ENCODE measurements at places on chromosomes 7 and 10.

- DNase-seq: no peak
Observed at GRCh38 chr7:86913709-86914108, 145.7 kb downstream of the ELAPOR2 start.

GRCh38 chr10:51708609-51709008 lies 9.2 kb upstream of the CSTF2T start:
- DNase-seq: no peak

DNA sequence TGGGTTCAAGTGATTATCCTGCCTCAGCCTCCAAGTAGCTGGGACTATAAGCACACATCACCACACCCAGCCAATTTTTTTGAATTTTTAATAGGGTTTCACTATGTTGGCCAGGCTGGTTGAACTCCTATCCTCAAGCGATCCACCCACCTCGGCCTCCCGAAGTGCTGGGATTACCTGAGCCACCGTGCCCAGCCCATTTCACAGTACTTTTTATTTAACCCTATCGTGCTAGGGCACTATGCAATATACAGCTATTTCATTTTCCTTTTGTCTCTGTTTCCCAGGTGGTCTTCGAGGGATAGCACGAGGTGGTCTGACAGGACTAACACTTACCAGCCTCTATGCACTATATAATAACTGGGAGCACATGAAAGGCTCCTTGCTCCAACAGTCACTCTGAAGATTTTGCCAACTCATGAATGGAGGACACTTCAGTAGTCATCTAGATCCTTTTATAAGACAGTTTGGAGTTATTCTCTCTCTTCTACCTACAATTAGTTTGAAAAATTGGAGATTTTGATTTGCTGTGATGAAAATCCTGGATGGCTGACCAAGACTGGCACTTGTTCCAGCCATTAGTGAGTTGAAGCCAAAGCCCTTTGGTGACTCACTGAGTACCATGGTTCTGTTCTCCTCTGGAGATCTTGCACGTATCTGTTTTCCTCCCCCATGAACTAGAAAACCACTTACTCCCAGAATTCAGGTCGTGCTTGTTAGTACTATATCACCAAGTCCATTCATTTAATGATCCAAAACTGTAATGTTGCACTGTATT lies 27.3 kb downstream of the NCOA4 start:
- no peak for DNase-seq

DNA sequence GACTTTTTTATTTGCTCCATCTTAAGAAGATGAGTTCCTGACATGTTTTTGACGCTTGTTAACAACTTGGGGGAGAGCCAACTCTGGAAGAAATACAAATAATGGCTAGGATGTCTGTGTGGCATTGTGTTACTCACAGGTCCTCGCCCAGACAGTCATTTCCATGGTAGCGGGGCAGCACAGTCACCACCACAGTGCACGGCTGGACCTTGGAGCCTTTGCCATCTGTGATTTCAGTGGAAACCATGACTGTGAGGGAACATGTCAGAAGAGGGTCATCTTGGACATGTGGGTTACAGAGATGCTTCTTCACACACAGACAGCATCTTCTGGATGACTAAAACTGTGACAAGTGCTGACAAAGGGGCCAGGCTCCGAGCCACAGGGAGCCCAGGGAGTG lies 74.5 kb downstream of the PKD1L1 start:
- DNase-seq: no peak

DNA sequence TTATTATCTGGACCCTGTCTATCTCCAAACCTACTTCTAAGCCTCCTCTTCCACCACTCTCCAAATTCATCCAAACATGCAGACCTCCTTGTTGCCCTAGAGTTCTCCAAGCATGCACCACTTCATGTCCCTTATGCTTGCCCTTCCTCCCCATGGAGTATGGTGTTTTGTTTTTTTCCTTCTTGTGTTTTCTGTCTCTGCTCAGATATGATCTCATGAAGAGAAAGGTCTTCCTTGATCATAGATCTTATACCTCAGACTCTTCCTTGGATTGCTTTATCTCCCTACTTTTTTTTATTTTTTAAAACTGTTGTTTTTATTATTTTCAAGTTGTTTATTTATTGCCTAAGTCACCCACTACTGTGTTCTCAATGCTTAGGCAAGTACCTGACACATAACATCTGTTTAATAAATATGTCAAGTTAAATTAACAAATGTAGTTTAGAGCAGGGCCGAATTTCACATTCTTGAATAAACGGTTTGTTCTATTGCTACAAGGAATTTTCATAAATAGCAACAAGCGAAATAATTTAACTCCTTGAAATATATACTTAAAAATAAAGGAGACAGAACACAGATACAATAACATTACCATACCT lies 84.5 kb downstream of the HGF start:
- no peak for DNase-seq

- no peak for DNase-seq
Observed at GRCh38 chr7:7504910-7505704, 30.6 kb downstream of the COL28A1 start.

DNA sequence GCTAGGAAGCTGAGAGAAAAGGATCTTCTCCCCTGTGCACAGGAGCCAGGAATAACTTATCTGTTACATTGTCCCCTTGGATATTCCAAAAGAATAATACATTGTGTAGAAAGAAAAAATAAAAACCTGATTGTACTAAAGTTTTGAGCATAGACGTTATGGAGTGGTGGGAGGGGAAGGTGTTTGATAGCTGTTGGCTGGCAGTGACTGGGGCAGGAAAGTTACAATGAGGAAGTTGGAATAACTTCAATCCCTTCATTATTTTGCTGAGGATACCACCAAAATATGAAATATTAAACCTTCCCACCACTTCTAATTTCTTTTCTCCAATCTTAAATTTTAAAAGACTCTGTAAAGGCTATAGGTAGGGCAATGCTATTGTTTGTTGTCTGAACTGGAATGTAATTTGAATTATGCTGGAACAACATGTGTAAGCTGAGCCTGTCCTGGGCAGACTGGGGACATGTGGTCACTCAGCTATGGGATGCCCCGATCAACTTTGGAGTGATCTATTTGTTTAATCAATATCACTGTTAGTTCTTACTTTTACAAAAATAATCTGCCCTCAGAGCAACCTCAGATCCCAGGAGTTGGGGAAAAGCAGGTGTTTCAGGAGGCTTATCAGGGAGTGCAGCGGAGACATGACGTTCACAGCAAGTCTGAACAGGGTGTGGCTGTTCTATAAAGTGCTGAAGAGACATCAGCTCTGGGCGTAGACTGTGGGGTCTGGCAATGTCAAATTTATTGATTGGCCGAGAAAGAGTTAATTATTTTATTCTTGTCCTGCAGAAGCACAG lies 20.8 kb downstream of the CYP3A43 start:
- DNase-seq: no peak

DNA sequence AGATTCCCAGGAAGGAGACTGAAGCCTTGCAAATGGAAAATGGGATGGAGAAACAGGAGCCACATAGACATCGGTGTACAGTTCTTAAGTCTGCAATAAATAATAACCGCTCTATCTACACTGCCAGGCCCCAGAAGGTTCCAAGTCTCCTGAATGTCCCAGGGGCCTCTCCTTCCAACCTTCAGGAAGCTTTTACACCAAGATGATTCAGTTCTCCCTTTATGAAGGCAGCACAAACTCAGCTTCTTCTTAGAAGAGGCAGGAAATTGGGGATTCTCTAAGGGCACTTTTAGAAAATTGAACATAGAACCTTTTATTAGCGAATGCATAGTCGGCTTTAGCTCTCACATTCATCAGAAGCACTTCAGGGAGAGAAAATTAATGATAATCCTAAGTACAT lies 130.8 kb upstream of the LYZL1 start:
- no peak for DNase-seq

DNA sequence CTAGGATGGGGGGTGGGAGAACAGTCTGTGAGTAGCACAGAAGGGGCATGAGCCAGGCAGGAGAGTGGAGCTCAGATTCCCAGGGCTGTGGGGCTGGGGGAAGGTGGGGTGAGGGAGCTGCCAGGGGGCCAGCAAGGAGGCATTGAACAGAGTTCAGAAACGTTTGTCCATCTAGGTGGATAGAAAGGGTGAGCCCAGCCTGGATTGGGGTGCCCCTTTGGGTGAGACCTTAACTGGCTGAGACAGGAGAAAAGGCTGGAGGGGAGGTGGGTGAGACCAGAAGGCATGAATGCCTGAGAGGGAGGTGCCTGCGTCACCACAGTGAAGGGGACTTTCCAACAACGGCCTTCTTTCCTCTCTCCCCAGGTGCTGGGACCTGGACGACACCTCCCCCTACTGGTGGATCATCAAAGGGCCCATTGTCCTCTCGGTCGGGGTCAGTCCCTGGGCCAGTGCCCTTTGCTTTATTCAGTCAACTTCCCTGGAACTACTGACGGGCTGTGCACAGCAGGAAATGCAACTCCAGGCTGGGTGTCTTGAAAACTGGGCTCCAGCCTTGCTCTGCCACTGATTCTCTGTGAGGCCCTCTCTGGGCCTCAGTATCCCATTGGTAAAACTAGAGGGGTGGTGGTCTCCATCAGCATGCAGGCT lies 11.0 kb downstream of the GHRHR start:
- peak; percentile 12 for DNase-seq

DNA sequence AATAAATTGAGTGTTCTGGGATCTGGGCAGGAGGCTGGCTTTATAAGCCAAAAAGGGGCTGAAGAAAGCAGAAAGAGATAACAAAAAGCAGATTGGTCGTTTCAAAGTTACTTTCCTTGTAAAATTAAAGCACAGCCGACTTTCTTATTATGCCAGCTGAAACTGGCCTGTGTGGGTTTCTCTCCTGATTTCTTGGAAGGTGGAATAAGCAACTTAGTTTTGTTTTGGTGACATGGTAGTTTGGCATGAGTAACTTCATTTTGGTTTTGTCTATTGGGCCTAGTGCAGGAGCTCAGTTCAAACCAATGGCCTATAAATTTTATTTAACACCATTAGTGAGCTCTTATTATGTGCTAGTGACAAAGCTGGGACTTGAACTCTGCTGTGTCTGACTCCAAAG lies 13.2 kb upstream of the DNAJC12 start:
- no peak for DNase-seq

DNA sequence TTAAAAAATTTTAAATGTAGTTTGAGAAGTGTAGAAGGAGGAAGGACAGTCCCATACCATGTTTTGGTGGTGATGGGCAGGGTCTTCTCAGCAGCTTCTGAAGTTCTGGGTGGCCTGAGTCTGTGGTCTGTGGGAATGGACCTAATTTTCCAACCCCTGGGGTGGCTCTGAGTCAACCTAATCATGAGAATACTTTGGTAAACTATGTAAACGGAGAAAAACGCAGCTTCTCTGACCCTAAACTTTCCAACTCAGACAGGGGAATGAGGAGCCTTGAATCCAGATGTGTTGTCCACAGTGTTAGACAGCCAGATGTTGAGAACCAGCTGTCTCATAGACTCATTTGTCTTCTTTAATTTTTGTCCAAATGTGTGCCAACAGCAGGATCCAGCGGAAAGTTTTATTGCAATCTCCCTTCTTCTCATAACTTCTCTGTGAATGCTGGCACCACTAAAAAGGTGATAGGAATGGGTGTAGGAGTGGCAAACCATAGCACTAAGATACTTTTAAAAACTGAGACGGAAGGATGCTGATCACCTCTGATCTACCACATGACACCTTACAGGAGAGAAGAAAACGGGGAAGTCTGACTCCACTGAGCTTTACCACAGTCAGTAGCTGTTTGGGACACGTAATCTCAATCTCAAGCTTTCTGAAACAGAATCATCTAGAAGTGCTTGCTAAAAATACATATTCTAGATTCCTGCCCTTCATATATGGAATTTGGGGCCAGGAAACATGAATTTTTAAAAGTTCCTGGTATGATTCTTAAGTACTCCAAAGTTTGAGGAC lies 90.5 kb upstream of the PHYHIPL start:
- DNase-seq: no peak

- DNase-seq: no peak
Observed at GRCh38 chr10:126225672-126226008, 162.6 kb downstream of the ADAM12 start.

- DNase-seq: no peak
Observed at GRCh38 chr10:80465839-80466590, 11.9 kb downstream of the TSPAN14 start.

GRCh38 chr7:96775046-96775445 lies 65.4 kb upstream of the SEM1 start:
- no peak for DNase-seq

DNA sequence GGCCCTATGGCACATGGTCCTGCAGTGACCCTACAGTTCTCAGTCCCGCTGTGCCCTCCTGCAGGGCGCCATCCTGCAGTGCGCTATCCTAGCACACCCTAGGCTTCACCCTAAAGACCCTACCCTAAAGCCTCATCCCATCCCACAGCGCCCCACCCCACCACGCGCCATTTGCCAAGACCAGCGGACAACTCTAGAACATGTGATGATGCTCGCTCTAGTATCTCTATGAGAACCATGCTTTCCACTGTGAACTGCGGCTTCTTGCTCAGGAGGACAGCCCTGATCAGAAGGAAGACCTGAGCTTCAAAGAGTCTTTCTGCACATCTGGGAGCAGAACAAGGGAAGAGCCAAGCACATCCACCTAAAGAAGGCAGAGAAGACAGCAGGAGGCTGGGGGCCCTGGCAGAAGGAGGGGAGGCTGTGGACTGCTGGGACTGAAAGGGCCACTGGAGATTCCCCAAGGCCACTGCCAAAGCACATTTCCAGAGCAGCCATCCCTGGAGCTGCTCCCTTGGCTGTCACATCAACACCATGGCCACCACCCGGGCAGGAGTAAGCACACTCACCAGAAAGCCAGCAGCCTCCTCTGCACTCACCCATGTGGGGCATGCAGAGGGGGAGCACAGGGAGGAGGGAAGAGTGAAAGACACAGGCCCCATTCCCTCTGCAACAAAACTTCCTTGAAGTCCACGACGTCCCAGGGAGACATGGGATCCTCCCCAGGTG lies 134.1 kb downstream of the TNS3 start:
- no peak for DNase-seq

- no peak for DNase-seq
Observed at GRCh38 chr7:81111781-81112540, 193.1 kb upstream of the SEMA3C start.

DNA sequence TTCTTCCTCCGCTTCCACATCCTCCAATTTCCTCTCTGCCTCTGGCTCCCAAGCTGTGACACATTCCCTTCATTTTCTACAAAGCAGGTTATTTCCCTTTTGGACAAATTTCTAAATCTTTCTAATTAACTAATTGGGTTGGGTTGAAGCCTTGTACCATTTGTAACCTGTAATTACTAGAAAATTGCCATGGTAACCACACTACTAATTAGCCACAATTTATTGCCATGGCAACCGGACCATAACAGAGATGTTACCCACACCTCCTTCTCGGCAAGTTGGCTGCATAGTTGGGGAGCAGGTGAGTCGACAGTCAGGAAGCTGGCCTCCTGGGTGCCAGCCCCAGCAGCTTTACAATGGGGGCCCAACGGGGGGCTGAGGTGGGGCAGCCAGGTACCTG lies 61.6 kb downstream of the GOLGA7B start:
- DNase-seq: no peak

DNA sequence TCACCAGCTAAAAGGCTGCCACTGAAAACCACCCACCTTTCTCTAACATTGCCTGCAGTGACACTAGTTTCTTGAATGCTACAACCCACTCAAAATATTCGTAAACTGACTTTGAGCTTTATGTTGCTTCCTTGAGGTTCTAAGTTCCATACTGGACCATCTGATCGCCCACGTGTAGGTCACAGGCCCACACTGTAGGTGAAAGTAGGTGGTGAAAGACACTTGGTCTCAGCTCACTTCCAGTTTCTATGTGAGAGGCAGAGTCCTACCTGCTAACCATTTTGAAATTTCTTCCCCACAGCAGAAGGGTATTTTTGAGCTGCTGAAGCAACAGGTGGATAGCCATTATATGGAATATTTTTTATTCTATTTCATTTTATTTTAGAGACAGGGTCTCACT lies 97.3 kb downstream of the MYO3A start:
- DNase-seq: no peak
